ENCODE measurements at places on chromosomes 1 and 21.

DNA sequence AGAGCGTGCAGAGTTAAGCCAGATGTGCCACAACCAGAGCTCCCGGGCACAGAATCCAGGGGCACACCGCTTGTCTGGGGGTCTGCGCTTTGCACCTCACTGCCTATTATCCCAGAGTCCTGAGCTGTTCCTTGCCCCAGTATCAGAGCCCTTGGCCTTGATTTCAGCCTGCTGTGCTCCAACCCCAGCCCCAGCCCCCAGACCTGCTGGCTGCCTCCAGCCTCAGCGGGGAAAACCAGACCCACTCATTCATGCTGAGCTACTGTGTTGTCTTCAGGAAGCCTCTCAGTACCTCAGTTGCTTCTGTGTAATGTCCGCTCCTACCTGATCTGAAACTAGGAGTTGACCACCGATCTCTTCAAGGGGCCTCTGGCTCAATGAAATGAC, 1.1 kb downstream of the IKBKE start:
- DNase-seq: no peak

- DNase-seq: no peak
Measured at GRCh38 chr1:44158871-44159270, 17.4 kb upstream of the KLF18 start.

GRCh38 chr1:231192620-231193163, 30.8 kb downstream of the TRIM67 start:
- DNase-seq: no peak

GRCh38 chr1:32060914-32061313, 11.8 kb upstream of the TMEM39B start:
- DNase-seq: no peak

GRCh38 chr1:12034381-12034801, 15.1 kb downstream of the MIIP start:
- DNase-seq: no peak

- DNase-seq: no peak
Measured at GRCh38 chr1:7387053-7387927, 383.8 kb upstream of the VAMP3 start.

All from T-helper 9 cell (primary cell).